ENCODE measurements at places on chromosomes 2 and 18.

DNA sequence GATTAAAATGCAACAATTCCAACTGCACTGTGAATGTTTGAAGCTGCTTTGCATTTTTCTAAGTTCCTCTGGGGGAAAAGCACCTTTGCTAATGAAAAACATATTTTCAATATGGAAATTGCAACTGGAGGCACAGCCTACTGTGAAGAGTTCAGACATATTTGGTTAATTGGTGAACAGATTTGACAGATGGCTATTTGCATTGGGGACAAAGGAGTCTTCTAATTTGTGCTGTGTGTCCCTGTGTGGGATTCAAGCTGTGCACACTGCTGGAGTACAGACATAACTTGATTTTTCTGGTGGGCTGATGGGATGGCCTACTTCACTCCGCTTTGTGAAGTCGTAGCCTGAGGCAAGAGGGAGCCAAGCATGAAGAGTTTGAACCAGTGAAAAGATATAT lies 40.7 kb upstream of the ARHGAP25 start:
- DNase-seq = no peak

- no peak for DNase-seq
Observed at GRCh38 chr18:34509163-34509562, 200.9 kb upstream of the DTNA start.

GRCh38 chr18:49853011-49853410 lies 39.7 kb upstream of the ACAA2 start:
- DNase-seq = no peak

DNA sequence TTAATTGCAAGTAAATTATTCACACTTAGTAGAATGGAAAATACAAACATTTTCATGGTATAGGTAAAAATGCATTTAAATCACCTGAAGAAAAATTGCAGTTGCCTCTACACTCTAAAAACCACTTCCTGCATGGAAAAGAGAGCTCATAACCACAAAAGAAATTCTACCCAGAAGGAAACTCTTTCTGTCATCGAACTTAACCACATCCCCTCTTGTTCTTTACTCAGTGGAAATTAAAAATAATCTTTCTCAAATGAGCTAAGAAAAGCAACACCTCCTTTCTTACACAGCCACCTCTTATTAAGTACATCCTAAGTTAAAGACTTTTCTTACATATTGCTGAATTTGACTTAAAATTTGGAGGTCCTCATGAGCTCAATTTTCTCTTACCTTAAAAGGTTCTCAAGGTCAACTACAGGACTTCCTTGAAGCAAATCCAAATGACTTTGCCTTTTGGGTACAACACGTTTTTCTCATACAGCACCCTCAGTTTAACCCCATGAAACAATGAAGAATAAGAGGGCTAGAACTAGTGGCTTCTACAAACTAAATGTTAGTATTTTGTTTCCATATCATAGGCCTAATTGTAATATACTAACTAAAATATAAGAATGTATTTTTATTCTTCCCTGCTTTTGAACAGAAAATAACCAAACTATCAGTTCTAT lies 109.1 kb upstream of the CRIM1 start:
- DNase-seq = no peak

DNA sequence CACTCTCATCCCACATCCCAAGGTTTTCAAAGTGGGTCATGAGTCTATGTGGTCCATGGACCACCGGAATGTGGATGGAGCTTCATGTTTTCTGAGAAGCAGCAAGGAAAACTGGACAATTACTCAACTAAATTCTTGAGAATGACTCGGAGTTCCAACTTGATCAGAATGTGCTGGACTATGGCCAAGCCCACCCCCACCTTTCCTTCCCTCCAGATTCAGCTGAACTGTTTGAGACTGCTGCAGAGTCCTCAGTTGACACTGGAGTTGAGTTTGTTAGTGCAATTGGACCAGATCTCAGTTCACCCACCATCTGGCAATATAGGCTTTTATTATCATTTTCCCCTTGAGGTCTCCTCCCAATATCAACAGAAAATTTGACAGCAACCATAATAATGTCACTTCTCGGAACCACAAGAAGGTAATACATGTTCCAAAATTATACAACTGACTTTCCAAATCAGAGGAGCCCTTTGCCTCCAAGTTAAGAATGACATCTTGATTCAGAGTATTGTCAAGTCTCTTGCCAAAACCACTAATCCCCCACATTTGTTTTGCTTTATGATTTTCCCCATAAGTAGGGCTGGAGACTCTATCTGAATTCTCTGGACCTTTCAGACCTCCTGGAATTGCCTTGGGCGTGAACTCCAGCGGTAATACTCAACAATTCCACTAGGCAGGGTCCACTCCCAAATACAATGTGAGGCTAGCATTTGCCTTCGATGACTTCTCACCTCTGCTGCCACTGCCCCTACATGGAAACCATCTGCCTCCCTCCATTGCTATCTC lies 8.8 kb downstream of the COL4A4 start:
- no peak for DNase-seq

- no peak for DNase-seq
Observed at GRCh38 chr2:73832930-73833329, 4.2 kb downstream of the STAMBP start.

DNA sequence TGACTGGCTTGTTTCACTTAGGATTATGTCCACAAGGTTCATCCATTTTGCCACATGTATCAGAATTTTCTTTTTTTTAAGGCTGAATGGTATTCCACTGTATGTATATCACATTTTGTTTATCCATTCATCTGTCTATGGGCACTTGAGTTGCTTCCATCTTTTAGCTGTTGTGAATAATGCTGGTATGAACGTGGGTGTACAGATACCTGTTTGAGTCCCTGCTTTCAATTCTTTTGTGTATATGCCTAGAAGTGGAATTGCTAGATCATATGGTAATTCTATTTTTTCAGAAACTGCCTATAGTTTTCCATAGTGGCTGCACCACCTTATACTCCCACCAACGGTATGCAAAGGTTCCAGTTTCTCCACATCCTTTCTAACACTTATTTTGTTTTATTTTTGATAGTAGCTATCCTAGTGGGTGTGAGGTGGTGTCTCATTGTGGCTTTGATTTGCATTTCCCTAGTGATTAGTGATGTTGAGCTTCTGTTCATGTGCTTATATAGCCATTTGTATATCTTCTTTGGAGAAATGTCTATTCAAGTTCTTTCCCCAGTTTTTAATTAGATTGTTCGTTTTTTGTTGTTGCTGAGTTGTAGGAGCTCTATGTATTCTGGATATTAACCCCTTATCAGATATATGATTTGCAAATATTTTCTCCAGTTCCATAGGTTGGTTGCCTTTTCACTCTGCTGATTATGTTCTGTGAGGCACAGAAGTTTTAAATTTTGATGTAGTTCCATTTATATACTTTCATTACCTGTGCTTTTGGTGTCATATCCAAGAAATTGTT lies 40.7 kb downstream of the TTC39C start:
- no peak for DNase-seq

DNA sequence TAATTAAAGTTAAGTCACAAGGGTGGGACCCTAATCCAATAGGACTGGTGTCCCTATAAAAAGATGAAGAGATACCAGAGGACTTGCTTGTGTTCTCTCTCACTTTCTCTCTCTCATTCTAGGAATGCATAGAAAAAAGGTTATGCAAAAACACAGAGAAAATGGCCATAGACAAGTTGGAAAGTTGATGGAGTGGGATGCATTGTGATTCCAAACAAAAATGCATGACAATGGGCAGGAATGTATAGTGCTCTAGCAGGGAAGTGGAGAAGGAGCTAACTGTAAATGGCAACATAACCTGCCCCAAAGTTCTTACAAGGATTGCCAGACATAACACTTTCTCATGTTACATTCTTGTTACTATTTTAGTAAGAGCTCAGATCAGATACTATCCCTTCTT lies 301.6 kb upstream of the LRATD1 start:
- DNase-seq = no peak

- DNase-seq = no peak
Observed at GRCh38 chr2:155825876-155826275, 506.6 kb downstream of the NR4A2 start.

DNA sequence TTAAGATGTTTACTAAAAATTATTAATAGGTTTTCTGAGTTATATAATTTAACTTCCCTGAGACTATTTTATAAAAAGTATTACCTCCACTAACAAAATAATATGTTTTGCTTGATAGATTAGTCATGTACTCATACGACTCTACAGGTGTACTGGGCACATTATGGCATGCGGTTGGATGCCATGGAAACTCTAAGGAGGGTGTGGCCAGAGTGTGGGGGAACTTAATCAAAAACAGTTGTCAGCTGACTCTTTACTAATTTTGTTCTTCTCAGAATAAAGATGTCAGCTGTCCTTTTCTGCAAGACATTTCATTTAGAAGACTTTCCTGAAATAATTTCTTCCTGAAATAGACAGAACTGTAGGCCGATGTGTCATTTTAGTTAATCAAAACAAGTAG lies 228.3 kb upstream of the SIX3 start:
- no peak for DNase-seq

DNA sequence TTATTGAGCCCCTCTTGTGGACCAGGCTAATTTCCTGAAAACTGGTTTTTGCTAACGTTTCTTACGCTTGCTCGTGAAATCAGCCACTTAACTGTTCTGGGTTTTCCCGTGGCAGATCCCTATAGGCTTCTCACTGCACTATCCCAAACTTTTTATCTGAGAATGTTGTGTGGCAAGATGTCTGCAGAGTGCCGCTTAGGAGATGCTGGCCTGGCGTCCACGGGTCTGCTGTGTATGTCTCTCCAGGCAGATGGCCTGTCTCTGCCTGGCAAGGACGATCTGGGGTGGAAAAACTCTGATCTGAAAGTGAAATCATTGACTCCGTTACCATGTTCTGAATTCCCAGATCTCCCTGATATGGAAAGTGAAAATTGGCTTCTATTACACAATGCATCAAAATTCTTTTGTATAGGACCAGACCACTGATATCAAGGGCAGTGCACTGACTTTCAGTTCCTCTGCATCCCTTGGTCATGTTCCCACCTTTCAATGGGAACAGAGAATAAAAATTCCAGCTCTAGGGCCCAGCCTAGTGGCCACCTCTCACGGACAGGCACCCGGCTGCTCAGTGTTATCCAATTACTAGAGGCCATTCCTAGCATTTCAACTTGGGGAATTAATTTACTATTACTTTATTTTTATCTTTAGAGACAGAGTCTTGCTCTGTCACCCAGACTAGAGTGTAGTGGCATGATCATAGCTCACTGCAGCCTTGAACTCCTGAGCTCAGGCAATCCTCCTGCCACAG lies 154.6 kb downstream of the ACOXL start:
- DNase-seq = no peak
